A549 treated with ZK216348 at 1 μM for 4 hours (cell line): ENCODE measurements at places on chromosomes 13 and 19. TPM values are rescaled to one million over a fixed set of nuclear protein-coding genes. Genes with fewer than 3 reads are reported as not detected.

Gene AMER2
- not detected in 5 replicates for total RNA-seq

Gene TGDS
- total RNA-seq = 5.7 to 10.2 TPM (median 8.1 TPM) in 5 replicates

Gene KLK6
- 0.22 to 1.1 TPM (median 0.66 TPM) in 5 replicates for total RNA-seq

Gene CLIP3
- 0.53 to 0.99 TPM (median 0.90 TPM) in 5 replicates for total RNA-seq

Gene NLRP13
- total RNA-seq = not detected in 5 replicates

Gene CNFN
- 35.4 to 51.0 TPM (median 43.8 TPM) in 5 replicates for total RNA-seq

Gene ANGPTL4
- 297 to 524 TPM (median 412 TPM) in 5 replicates for total RNA-seq

Gene FPR1
- 0.08 to 0.14 TPM (median 0.08 TPM) in 3 of 5 replicates, not detected in the others for total RNA-seq

Gene FXYD7
- total RNA-seq = 0.25 to 0.41 TPM (median 0.29 TPM) in 3 of 5 replicates, not detected in the others

Gene TLE6
- total RNA-seq = 3.2 to 6.9 TPM (median 4.4 TPM) in 5 replicates

Gene MKNK2
- total RNA-seq = 35.6 to 83.3 TPM (median 75.7 TPM) in 5 replicates

Gene ZNF415
- total RNA-seq = not detected in 5 replicates

Gene POU2F2
- 0.14 to 1.2 TPM (median 0.41 TPM) in 5 replicates for total RNA-seq

Gene NHLRC3
- 4.1 to 6.6 TPM (median 5.1 TPM) in 5 replicates for total RNA-seq

Gene SMIM24
- 0.51 to 1.4 TPM (median 1.1 TPM) in 4 of 5 replicates, not detected in the other for total RNA-seq

Gene IQCN
- total RNA-seq = 0.61 to 0.98 TPM (median 0.72 TPM) in 5 replicates

Gene C3
- total RNA-seq = 38.5 to 59.5 TPM (median 46.6 TPM) in 5 replicates
